ENCODE measurements at places on chromosomes 12 and 14.

DNA sequence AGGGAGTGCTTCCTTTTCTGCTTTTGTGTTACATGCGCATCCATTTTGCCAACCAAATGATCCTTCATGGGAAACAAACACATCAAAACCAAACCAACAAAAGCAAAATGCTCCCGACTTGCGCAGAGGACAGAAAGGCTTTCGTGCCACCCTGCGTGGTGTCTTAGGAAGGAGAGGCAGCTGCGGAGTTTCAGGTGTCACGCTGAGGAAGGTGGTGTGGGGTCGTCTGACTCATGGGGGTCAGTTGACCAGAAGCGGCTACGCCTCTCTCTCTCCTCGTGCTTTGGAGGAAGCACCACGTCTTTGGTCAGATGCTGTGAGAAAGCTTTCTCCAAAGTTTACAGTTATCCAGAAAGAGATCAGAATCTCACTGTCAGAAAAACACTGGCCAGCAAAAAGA, 7.9 kb downstream of the EMP1 start:
- H3K27me3 ChIP-seq: no peaks in the 10 kb centered on the region
- peaks cover 86% of the 10 kb centered on the region for H3K36me3 ChIP-seq
- H3K4me3 ChIP-seq: peak overlapping the region; percentile 92
- peaks cover 9% of the 10 kb centered on the region for H3K4me1 ChIP-seq

DNA sequence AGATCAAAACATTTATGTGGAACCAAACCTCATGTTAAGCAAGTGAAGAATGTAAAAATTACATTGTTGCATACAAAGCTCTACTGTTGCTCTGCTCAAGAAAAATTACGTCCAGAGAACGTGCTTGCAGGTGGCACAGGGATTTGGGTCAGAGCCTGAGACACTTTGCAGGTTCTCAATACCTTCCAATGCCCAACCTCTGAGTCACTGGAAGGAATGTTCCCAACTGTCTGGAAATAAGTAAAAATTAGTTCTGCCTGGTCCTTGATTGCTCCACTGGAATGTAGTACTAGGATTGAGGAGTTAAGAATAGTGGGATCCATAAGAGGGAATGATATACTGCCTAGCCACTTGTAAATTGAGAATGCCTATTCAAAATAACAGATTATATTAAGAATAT, 2.8 kb upstream of the IFNG start:
- H3K27me3 ChIP-seq: peaks cover 10% of the 10 kb centered on the region
- no peak overlapping the region for H3K27ac ChIP-seq
- H3K36me3 ChIP-seq: no peaks in the 10 kb centered on the region
- H3K4me3 ChIP-seq: no peak overlapping the region

DNA sequence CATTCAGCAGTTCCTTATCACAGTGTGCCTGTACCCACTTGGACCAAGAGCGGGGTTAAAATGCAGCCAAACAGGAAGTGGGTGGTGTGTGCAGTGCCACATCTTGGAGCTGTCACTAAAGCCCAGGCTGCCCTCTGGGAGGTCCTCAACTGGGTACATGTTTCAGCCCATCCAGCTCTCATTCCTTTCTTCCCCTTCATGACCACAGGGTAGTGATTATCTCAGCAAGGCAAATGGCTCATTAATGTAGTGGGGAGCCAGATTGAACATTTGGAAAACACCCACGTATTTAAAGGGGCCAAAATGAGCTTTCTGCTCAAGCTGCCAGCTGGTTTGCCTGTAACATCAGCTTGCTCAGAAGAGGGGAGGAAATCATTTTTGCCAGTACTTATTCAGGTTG, 210.8 kb upstream of the BTG1 start:
- no peak overlapping the region for H3K27ac ChIP-seq
- H3K36me3 ChIP-seq: no peaks in the 10 kb centered on the region
- H3K4me1 ChIP-seq: no peaks in the 10 kb centered on the region
- no peak for DNase-seq
- no peak overlapping the region for H3K4me3 ChIP-seq

DNA sequence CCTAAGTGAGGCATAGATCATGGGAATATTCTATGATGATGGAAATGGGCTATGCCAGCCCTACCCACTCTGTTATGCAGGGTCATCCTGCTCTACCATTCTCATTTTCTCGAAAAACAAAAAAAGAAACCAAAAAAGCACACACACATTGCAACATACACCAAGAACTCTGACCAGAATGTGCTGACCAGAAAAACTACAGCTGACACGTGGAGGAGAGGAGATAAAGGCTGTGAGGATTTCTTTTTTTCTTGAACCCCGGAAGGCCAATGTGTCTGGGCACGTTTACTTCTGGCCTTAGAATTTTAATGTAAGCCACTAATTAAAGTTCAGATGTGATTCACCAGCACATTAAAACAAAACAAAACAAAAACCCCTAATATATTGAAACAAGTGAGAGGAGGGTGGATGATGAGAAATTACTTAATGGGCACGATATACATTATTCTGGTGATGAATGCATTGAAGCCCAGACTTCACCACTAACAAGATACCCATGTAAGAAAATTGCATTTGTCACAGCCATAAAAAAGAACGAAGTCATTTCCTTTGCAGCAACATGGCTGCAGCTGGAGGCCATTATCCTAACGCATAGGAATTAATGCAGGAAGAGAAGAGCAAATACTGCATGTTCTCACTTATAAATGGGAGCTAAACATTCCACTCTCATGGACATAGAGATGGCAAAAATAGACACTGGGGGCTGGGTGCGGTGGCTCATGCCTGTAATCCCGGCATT, 66.3 kb upstream of the PLEKHG3 start:
- no peak overlapping the region for H3K4me3 ChIP-seq
- no peak overlapping the region for H3K27ac ChIP-seq
- H3K27me3 ChIP-seq: no peaks in the 10 kb centered on the region
- peak; percentile 64 for DNase-seq
- H3K4me1 ChIP-seq: peaks cover 17% of the 10 kb centered on the region

GRCh38 chr12:124919521-124920352, 5.3 kb upstream of the UBC start:
- H3K27me3 ChIP-seq: no peaks in the 10 kb centered on the region
- peak overlapping the region; percentile 9 for H3K27ac ChIP-seq
- no peak overlapping the region for H3K4me3 ChIP-seq
- DNase-seq: peak; percentile 77
- no peaks in the 10 kb centered on the region for H3K36me3 ChIP-seq
- H3K4me1 ChIP-seq: peaks cover 21% of the 10 kb centered on the region

- H3K36me3 ChIP-seq: peaks cover 18% of the 10 kb centered on the region
- no peak overlapping the region for H3K4me3 ChIP-seq
- H3K27ac ChIP-seq: no peak overlapping the region
- H3K27me3 ChIP-seq: no peaks in the 10 kb centered on the region
- DNase-seq: no peak
These were observed 22.0 kb downstream of the CHGA start for GRCh38 chr14:92944976-92945375.

GRCh38 chr12:46299851-46300250, 31.0 kb upstream of the SLC38A1 start:
- no peak for DNase-seq
- no peak overlapping the region for H3K4me3 ChIP-seq
- H3K36me3 ChIP-seq: no peaks in the 10 kb centered on the region
- no peaks in the 10 kb centered on the region for H3K27me3 ChIP-seq

GRCh38 chr12:54522243-54522642, 24.7 kb downstream of the NCKAP1L start:
- peaks cover 84% of the 10 kb centered on the region for H3K27me3 ChIP-seq
- no peaks in the 10 kb centered on the region for H3K36me3 ChIP-seq
- no peak overlapping the region for H3K27ac ChIP-seq
- H3K4me3 ChIP-seq: no peak overlapping the region
- H3K4me1 ChIP-seq: no peaks in the 10 kb centered on the region

DNA sequence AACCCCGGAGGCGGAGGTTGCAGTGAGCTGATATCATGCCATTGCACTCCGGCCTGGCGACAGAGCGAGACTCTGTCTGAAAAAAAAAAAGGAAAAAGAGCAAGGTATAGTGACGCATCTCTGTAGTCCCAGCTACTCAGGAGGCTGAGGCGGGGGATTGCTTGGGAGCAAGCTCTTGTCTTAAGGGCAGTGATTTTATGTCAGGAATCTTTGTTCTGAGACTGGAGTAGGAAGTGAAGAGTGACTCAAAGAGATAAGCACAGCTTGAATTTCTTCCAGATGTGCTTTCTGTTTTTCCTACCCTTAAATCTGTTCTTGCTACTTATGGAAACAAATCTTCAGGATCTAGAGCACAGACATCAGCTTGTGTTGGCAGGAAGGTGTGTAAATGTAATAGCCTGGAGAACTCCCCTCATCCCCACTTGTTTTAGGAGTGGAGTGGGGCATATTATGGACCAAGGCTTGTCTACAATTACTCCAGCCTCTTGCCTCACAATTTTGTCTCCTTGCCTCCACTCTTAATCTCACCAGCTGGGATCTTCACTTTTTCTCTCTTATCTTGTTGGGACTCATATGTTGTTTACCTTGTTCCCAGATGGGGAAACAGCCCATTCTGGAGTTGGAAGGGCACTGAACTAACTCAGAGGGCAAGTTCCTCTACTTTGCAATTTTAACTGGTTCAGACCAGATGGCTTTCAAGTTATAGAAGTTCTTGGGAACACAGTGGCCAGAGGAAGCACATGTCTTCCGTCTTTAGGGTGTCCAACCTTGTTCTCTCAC, 7.5 kb downstream of the TMED2 start:
- no peak overlapping the region for H3K4me3 ChIP-seq
- peaks cover 93% of the 10 kb centered on the region for H3K36me3 ChIP-seq
- no peak overlapping the region for H3K27ac ChIP-seq
- H3K4me1 ChIP-seq: peaks cover 8% of the 10 kb centered on the region

DNA sequence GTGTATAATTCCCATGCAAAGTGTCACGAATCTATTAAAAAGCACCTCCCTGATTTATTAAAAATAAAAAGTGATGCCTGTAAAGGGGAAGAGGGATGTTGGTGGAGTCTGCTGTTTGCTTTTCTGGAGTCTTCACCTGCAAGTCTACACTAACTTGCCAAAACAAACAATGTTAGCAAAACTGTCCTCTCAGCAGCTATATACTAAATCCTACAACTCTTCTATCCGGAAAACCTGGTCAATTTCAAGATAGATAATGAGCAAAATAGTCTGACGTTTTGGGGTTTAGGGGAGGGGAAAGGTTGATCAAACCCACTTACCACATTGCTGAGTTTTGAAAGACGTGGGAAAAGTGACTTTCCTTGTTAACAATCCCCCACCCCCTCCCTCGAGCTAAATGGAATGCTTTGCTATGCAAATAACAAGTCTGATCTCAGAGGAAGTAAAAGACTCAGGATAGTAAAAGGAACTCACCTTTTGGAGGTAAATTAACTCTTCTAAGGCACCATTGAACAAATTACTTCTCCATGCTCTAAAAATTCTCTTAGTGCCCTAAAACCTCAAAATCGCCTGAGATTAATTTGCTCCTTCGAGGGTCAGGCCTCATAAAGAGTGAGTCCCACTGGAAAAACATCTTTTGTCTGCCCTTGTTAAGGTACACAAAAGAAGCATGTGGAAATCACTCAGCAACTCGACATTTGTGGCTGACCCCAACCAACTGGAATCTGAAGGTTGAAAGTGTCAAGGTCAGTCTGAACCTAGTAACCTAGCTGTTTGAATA, 13.5 kb downstream of the BMP4 start:
- no peak overlapping the region for H3K27ac ChIP-seq
- no peak for DNase-seq
- no peaks in the 10 kb centered on the region for H3K36me3 ChIP-seq

GRCh38 chr14:24315807-24316596, 4.7 kb downstream of the LTB4R start:
- no peaks in the 10 kb centered on the region for H3K4me1 ChIP-seq
- H3K36me3 ChIP-seq: no peaks in the 10 kb centered on the region
- no peak for DNase-seq
- H3K27ac ChIP-seq: no peak overlapping the region

DNA sequence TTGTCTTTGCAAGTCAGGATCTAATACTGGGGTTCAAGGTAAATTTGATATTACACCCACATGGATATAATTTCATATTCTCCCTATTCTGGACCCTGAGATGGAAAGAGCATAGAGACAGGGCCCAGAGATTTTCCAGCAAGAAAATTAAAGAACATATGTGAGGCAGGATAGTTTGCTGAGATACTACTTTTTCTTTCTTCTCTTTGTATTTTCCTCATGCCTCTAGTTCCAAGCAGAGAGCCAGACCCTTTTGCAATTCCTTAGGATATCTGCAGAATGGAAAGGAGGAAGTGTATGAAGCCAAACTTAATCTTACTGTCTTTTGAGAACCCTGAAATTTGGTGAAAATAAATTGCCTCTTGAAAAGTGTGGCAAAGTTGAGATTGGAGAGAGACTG, 34.0 kb upstream of the RNASE3 start:
- peaks cover 51% of the 10 kb centered on the region for H3K27me3 ChIP-seq
- DNase-seq: no peak
- no peaks in the 10 kb centered on the region for H3K36me3 ChIP-seq
- no peak overlapping the region for H3K4me3 ChIP-seq

DNA sequence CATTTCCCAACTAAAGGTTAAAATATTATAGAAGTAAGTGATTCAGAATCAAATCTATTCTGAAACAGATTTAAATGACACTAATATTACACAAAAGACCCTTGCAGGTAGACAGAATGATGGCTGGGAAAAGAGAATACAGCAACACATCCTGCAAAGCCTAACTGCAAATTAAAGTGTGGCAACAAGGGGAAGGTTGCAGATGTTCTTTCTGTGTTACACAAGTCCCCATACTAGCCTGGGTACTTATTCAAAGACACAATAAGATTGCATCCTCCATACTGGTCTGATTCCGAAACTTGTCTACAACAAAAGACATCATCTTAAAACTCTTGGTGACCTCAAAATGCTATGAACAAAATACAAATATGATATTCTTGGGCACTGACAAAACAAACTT, 50.5 kb downstream of the R3HDM2 start:
- H3K36me3 ChIP-seq: peaks cover 1% of the 10 kb centered on the region
- no peak for DNase-seq
- H3K4me1 ChIP-seq: no peaks in the 10 kb centered on the region
- H3K27me3 ChIP-seq: no peaks in the 10 kb centered on the region

- no peak overlapping the region for H3K4me3 ChIP-seq
- no peaks in the 10 kb centered on the region for H3K27me3 ChIP-seq
- H3K36me3 ChIP-seq: no peaks in the 10 kb centered on the region
- DNase-seq: peak; percentile 81
These were observed 3.9 kb upstream of the ABHD4 start for GRCh38 chr14:22594156-22594716.

DNA sequence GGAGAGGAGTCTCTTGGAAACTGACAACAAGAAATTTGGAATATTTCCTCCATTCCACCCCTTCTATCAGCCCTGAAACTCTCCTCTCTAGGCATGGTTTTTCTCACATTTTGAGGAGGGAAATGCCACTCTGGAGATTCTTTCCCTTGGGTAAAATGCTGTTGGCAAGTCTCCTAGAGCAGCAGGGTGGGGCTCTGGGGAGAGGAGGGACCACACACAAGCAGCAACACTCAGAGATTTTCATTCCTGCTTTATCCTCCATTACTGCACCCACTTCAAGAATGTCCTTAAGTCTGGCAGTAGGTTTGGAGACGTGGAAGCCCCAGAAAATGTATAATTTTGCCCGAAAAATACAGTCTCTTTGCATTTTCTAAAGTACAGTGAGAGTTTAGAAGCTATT, 130.8 kb upstream of the FLRT2 start:
- no peak overlapping the region for H3K4me3 ChIP-seq
- no peak for DNase-seq
- H3K4me1 ChIP-seq: no peaks in the 10 kb centered on the region
